ENCODE measurements at places on chromosomes 11 and 22. TPM values are rescaled to one million over a fixed set of nuclear protein-coding genes. Genes with fewer than 3 reads are reported as not detected.

TRIM3 gene
- 42.2 TPM for total RNA-seq

APOL2 gene
- 40.8 TPM for total RNA-seq

RASL10A gene
- not detected for total RNA-seq

DSCAML1 gene
- under 0.01 TPM for total RNA-seq

EIF1AD gene
- 20.0 TPM for total RNA-seq

DBX1 gene
- not detected for total RNA-seq

DEAF1 gene
- total RNA-seq: 28.7 TPM

APOL1 gene
- total RNA-seq: 57.1 TPM

SEC14L2 gene
- 19.1 TPM for total RNA-seq

DNAJB7 gene
- not detected for total RNA-seq

NAALAD2 gene
- 0.47 TPM for total RNA-seq

GP1BB gene
- total RNA-seq: 0.79 TPM

LUZP2 gene
- 0.32 TPM for total RNA-seq

PLEKHB1 gene
- 1.6 TPM for total RNA-seq

GRK2 gene
- 23.3 TPM for total RNA-seq
